ENCODE measurements at places on chromosomes 11 and 22.

- DNase-seq = no peak
Measured at GRCh38 chr22:35053060-35053835, 12.7 kb upstream of the ISX start.

GRCh38 chr22:26585104-26585790 is 4.7 kb downstream of the TPST2 start:
- peak; percentile 78 for DNase-seq

GRCh38 chr22:21101877-21102638 is 56.3 kb downstream of the LRRC74B start:
- DNase-seq = no peak

DNA sequence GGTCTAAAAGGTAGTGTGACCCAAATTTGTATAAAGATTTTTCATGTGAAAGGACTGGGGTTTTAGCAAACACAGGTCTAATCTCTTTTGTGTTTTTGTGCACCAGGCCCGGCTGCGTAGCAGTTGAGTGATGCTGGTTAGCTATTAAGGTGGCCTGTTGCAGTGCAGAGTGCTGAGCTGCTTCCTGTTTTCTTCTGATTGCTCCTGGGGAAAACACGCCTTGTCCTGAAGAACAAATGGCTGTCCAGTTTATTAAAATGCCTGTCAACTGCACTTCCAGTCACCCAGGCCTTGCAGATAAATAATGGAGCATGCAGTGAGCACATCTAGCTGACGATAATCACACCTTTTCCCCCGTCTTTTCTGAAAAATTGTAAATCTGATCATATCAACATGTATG is 1.8 kb downstream of the SRSF8 start:
- peak; percentile 65 for DNase-seq

GRCh38 chr11:119315131-119316015 is 1.6 kb downstream of the MCAM start:
- DNase-seq = peak; percentile 41

DNA sequence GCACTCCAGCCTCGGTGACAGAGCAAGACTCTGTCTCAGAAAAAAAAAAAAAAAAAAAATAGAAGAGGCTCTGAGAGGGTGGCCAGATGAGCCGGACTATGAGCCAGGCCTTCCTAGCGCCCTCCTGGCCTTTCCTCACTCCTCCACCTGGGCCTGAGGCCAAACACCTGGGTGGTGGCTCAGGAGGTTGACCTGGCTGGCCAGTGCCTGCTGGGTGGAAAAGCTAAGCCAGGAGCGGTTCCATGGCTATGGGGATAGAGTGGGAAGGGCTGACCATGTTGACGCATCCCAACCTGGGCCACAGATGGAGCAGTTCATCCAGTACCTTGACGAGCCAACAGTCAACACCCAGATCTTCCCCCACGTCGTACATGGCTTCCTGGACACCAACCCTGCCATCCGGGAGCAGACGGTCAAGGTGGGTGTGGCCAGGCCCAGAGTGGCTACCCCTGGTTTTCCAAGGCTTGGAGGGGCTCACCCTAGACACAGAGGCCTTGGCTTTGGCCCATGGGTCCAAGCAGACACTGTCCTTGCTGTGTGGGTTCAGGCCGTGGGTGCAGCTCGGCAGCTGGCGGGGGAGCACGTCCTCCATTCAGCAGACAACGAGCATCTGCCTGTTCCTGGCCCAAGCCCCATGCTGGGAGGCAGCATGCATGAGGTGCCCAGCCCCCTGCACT is 7.6 kb downstream of the SCYL1 start:
- DNase-seq = no peak

DNA sequence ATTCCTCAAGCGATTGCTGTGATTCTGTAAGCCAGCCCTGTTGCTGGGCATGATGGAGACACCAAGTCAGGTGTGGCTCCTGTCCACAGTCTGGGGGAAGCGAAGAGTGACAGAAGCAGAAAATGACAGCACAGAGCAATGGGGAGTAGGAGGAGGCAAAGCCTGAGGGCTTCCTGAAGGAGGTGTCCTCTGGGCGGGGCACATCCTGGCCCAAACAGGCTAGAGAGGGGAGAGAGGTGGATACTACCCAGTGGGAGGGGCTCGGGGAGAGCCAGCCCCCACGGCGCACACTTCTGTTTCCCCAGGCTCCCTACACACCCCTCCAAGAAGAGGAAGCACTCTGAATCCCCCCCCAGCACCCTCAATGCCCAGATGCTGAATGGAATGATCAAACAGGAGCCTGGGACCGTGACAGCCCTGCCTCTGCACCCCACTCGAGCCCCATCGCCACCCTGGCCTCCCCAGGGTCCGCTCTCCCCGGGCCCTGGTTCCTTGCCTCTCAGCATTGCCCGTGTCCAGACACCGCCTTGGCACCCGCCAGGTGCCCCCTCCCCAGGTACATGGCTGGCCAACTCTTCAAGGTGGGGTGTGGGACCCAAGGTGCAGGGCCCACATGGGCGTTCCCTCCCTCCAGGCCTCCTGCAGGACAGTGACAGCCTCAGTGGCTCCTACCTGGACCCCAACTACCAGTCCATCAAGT is 18.9 kb downstream of the MYRF start:
- no peak for DNase-seq

All from left ventricle myocardium inferior (tissue), 1 donor.